ENCODE measurements at places on chromosomes 2 and 18.

- no peak for DNase-seq
Observed at GRCh38 chr2:16050908-16051489, 110.6 kb downstream of the MYCN start.

DNA sequence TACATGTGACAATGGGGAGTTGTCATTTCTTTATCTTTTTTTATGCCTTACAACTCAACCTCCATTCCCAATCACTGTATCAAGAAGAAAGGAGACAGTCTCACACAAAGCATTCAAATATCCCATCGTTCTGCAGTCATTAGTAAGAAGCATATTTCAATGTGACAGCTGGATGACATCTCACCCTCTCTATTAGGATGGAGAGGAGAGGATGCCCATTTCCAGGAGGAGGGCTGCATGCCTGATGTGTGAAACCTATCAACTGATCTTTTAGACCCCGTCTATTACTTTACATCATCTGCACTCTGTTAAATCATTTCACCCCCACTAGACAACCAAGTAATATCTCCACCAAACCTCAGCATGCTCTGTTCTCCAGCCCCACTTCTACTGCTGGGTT lies 292.7 kb upstream of the CHAC2 start:
- DNase-seq, result no peak

- no peak for DNase-seq
Observed at GRCh38 chr2:29816651-29817050, 104.7 kb downstream of the ALK start.

- no peak for DNase-seq
Observed at GRCh38 chr18:76018210-76018609, 476.8 kb downstream of the ZNF516 start.

DNA sequence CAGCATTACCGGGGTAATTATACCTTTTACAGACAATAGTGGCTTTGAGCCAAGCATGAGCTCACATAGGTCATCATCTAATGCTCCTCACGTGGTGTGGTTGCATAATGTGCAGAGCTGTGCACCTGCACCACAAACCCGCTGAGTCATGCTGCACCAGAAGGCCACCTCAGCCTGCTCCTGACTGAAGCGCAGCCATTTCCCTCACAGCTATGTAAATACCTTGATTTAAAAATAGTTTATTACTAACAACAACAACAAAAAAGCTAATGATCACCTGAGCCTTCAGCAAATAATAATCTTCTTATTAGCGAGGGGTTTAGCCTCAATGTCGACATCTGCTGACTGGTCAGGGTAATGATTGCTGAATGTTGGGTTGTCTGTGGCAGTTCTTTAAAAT lies 238.8 kb downstream of the MBD5 start:
- no peak for DNase-seq

- DNase-seq, result no peak
Observed at GRCh38 chr2:64987956-64988419, 1.2 kb upstream of the SLC1A4 start.

- no peak for DNase-seq
Observed at GRCh38 chr2:206555721-206556120, 86.6 kb upstream of the FAM237A start.

GRCh38 chr2:60260639-60261296 lies 292.7 kb downstream of the BCL11A start:
- no peak for DNase-seq

DNA sequence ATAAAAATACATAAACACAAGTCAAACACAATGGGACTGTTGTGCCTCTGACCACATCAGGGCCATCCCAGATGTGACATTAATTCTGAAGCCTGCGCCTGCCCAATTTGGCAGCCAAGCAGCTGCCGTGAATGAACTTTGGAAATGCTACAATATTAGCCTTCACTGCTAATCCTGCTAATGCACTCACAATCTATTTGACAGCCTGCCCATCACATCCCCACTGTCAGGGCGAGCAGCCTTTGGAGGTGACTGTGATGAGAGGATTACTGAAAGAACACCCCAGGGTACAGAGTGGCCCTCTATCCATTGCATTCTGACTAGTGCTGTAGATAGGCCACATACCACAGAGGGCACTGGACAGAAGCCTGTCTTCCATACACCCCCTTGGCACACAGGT lies 21.6 kb downstream of the OSR1 start:
- no peak for DNase-seq

GRCh38 chr2:99727199-99727598 lies 237.4 kb upstream of the REV1 start:
- DNase-seq, result no peak

- no peak for DNase-seq
Observed at GRCh38 chr2:62189196-62189595, 6.7 kb upstream of the B3GNT2 start.

GRCh38 chr2:217045700-217046475 lies 186.0 kb upstream of the TNP1 start:
- DNase-seq, result no peak

DNA sequence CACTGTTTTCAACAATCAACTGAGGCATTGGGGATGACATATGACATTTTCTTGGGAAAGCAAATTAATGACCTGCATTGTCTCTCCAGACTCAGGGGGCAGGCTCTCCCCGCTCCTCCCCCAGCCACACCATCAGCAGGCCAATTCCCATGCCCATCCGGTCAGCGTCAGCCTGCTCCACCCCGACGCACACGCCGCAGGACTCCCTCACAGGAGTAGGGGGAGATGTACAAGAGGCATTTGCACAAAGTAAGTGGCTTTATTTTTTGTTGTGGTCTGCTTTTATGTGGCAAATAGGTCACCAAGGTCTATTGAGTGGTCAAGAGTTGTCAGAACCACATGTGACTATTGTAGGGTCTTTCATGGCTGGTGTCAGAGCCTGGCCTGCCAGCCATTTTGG lies 165.1 kb downstream of the DTNA start:
- no peak for DNase-seq

DNA sequence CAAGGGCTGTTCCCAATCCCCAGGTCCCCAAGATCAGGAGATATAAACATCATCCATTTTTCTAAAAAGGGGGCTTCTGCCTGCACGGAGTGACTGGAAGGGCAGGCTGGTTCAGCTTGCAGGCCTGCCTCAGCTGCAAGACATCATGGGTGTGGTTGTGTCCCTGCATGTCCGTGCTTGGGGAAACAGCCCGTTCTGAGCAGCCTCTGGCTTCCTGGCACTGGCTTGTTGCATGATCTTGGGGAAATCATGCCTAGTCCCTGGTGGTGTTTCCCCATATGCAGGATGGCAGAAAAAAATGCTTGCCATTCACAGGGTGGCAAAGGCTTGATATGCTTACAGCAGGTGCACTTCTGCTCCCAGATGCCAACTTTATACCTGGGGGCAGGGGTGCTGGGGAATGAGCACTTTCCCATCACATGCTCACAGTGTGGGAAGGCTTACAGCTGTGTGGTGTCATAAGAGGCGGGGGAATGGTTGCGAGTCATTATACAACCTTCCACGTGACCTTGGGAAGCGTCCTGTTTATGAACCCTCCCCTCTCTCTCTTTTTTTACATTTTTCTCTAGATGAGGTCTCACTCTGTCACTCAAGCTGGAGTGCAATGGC lies 7.2 kb downstream of the PCARE start:
- no peak for DNase-seq

GRCh38 chr2:96525211-96525507 lies 11.4 kb upstream of the ARID5A start:
- DNase-seq, result no peak

DNA sequence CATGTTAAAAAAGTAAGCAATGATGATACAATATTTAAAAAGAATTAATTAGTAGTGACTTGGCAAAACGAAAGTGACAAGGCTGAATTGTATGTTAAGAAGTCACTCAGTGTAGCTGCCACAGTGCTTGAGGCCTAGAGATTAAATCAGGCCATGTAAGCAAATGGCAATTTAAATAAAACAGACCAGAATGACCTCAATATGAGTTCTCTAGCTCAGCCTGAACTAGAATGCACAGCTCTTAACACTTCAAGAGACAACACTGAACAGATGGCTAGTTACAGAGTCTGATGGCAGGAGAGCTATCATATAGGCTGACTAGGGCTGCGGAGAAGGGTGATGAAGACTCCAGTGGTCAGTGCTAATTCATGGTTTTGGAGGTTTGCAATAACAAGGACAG lies 117.9 kb upstream of the ZBTB14 start:
- no peak for DNase-seq

Measured in NCI-H1048 (cell line).